ENCODE measurements at places on chromosomes 6 and 20.

- no peak for DNase-seq
Measured at GRCh38 chr6:17663226-17663625, 43.5 kb downstream of the NUP153 start.

GRCh38 chr6:104936766-104937535 lies 20.0 kb upstream of the LIN28B start:
- DNase-seq: no peak

- no peak for DNase-seq
Measured at GRCh38 chr6:119132261-119132981, 54.0 kb upstream of the FAM184A start.

DNA sequence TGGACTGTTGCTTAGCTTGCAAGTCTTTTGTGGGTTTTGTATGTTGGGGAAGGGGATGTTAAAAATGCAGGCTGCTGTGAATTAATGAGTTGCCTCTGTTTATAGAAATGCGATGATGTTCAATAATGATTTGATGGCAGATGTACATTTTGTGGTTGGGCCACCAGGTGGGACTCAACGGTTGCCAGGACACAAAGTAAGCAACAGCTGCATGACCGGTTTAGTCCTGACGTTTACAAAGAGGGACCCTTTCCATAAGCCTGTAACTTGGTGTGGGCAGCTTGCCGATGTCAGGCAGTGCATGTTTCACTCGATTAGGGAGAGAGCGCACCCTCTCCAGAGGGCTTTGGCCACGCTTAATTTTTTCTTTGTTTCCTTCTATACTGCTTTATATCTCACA lies 1.3 kb downstream of the BTBD3 start:
- no peak for DNase-seq

GRCh38 chr6:77548662-77549366 lies 85.5 kb upstream of the HTR1B start:
- no peak for DNase-seq

DNA sequence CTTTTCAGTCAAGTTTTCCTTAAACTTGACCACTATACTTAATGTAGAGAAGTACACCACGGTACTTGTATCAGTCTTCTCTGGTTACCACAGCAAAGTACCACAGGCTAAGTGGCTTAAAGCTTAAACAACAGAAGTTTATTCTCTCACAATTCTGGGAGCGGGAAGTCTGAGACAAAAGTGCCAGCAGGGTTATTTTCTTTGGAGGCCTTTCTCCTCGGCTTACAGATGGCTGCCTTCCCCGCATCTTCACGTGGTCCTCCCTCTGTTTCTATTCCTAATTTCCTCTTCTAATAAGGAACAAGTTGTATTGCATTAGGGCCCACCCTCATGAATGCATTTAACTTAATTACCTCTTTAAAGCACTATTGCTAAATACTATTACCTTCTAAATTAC lies 258.0 kb downstream of the PLCB1 start:
- no peak for DNase-seq

- DNase-seq: no peak
Measured at GRCh38 chr6:142361779-142362750, 60.3 kb downstream of the ADGRG6 start.

GRCh38 chr20:57465943-57466342 lies 59.0 kb downstream of the CTCFL start:
- DNase-seq: no peak

DNA sequence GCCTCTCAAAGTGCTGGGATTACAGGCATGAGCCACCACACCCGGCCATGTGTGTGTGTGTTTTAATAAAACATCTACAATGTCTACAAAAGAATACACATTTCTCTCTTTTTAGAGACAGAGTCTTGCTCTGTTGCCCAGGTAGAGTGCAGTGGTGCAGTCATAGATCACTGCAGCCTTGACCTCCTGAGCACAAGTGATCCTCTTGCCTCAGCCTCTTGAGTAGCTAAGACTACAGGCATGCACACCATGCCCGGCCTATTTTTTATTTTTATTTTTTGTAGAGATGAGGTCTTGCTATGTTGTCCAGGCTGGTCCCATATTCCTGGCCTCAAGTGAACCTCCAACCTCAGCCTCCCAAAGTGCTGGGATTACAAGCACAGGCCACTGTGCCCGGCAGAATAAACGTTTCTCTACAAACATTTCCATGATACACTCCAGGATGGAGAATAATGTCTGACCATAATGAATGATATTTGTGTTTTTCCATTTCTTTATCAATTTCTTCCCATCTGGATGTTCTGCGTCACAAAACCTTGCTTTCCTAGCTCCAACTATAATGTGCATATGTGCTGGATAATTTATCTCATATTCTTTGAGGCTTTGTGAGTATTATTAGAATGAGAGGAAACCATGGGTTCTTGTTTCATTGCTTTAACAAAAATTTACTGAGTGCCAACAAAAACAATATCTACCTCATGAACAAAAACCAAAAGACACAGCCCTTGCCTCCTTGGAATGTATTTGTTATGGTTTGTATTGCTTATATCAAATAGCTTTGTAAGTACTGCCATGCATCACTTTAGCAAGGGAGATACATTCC lies 28.6 kb upstream of the CCN2 start:
- DNase-seq: no peak

DNA sequence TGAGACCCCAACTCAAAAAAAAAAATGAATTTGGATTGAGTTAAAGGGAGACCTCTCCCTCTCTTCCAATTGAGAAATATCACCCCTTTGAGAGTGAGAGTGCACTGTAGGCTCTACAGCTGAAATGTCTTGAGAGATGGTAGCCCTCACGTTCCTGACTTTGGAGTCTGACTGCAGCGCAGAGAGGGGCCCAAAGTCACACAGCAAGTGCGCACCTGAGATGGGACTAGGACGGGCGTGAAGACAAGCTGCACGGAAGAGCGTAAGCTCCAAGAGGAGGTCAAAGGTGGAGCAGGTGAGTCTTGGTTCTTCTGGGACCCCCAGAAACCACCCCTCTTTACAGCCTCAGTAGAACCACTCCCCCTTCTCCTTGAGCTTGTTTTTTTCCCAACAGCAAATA lies 643 bp downstream of the SLA2 start:
- no peak for DNase-seq

GRCh38 chr6:80488190-80488589 lies 381.7 kb downstream of the BCKDHB start:
- no peak for DNase-seq

- no peak for DNase-seq
Measured at GRCh38 chr6:108995296-108995695, 99.3 kb downstream of the SESN1 start.

GRCh38 chr6:105893741-105894140 lies 192.4 kb upstream of the PRDM1 start:
- DNase-seq: no peak

GRCh38 chr6:138105880-138106664 lies 1.1 kb downstream of the PERP start:
- DNase-seq: no peak

DNA sequence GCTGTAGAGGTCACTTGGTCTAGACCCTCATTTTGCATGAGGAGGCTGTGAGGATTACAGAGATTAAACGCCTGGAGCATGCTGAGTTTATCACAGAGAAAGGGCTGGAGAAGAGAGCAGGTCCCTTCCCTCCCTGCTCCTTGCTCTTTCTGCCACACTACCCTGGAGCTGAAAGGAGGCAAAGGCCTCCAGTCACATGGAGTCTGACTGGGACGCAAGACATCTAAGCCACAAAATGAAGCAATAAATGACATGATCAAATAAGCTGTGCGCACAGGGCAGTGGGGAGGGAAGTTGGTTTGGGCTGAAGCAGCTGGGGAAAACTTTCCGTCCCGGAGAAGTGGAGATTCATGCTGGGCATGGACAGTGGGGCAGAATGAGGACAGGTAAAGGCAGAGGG lies 33.3 kb downstream of the ATXN1 start:
- no peak for DNase-seq
